ENCODE measurements at places on chromosomes 1 and 21.

GRCh38 chr1:153746174-153746573 is 18.3 kb downstream of the INTS3 start:
- no peak for DNase-seq

- DNase-seq = no peak
Observed at GRCh38 chr21:42785666-42786427, 93.5 kb downstream of the WDR4 start.

- no peak for DNase-seq
Observed at GRCh38 chr1:192879406-192879805, 70.6 kb downstream of the RGS2 start.

DNA sequence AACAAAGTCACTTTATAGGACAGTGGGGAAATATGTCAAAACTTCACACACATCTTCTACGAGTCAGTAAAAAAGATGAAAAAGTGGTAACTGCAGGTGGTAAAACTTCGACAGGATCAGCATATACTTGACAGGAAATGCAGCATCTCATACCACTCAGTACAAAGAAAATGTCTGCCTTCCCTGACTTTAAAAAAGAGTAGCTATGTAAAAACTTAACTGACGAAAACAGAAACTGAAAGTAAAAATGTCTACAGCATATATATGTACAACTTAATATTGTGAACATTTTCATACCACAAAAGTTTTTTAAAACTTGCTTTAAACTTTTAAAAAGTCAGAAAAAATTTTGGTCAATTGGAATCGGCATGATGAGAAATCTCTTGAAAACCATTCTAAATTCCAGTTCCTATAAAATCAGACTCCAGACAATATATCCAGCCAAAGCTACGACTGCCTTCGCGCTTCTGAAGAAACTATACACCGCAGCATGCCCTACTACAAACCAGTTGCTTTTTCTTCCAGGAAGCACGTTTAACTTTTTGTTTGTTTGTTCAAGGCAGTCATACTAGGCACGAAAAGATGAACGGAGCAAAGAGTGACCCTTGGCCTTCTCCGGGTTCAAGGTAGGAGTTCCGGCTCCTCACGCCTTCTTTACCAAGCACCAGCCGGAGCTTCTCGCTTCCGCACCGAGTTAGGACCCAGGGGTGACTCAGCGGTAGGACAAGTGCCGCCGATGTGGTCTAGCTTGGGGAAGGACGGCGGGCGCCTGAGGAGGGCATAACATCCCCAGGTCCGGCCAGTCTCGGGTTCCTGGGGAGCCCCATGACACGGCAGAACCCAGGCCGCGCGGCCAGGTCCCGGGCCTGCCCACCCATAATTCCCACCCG is 612 bp downstream of the PSMA5 start:
- no peak for DNase-seq

DNA sequence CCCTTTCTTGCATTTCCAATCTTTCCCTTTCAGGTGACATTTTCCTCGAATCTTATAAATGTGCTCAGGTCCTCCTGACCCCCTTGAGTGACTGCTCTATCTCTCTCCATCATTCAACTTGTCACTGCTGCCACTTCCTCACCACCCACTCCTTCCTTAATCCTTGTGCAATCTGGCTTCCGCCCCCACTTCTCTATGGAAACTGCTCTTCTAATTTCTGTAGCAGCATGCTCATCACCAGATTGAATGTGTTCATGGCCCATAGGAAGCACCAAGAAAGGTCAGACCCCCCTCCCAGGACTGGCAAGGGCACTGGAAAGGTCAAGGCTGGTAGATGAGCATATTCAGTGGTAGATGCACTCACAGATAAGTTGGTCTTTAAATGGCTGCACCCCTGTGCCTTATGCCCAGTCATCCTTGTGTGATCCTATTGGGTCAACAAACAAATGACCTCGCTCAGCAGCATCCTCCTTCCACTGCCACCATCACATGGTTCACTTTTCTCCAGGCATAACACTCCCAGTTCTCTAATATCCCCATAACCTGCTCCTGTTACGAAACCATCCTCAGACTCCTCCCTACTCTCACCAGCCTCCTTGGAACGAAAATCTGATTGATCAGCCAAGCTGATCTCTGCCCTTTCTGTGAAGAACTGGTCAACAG is 288.5 kb upstream of the POU3F1 start:
- no peak for DNase-seq

DNA sequence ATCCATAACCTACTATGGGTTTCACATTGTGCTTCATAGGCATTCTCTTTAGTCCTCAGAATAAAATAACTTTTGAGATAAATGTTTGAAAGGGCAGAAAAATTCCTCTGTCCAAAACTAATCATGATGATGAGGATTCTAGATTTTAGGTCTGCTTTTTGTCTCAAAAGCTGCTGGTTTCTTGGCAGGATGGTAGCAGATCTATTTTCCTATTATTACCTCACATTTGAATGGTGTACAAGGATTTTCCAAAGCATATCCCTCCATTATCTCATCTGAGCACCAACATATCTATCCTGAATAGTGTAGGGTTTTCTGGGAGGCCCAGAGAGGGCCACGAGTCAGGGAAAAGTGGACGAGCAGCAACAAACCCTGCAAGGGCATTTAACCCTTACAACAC is 201.9 kb downstream of the PLPP3 start:
- DNase-seq = no peak

- DNase-seq = no peak
Observed at GRCh38 chr1:201275253-201275666, 8.0 kb upstream of the PKP1 start.

- no peak for DNase-seq
Observed at GRCh38 chr1:18077657-18078215, 29.9 kb upstream of the IGSF21 start.
